ENCODE measurements at places on chromosomes 5 and 9.

DNA sequence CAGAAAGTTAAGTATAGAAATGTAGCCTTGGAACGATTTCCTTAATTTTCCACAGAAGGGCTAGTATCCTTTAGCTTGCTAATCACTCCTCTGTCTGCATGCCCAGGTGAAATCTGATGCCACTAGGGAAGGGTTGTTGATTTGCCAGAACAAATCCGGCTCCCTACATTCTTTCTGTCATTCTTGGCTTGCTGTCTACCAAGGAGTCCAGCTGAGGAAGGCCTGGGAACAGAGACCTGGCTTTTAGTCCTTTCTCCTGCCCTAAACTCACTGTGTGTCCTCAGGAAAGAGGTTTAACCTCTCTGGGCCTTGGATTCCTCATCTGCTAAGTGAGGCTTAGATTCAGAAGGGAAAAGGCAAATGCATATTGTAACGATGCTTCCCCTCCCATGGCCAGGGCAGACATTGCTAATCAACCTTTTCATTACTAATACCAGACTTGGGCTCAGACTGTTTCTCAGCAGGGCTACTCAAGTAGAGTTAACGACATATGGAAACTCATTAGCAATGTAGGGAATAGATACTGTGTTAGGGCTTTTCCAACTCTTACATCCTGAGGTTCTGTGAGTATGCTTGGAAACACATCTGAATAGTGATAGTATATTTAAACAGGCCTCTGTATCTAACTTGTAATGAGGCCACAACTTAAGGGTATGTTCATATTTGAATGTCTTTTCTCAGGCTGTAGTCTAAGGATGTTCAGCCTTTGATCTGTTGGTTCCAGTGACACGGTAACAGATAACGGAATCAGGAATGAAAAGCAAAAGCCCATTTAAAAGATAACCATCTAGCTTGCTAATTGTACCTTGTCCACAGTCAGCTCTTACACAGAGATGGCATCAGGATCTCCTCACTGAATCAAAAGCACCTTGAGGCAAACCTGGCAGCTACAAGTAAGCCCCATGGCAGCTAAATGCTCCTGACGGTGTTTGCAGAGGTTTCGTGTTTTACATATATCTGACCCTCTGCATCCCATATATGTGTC, 4.1 kb downstream of the GALNT10 start:
- DNase-seq: no peak

DNA sequence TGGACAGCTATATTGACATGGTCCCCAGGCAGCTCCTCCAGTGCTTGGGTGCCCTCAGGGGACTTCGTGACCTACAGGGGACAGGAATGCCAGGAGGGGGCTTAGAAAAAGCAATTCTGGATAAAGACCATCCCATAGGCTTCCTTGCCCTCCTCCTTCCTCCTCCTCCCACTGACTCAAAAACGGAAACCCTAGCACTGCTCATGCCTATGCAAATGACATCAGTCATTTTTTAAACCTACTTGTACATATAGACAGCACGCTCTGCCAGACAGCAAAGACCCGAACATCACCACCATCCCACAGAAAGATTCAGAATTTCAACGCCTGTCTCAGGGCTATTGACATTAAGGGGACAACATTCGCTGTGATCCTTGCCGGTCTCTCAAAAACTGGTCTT, 11.0 kb downstream of the IGFBPL1 start:
- no peak for DNase-seq

- peak; percentile 84 for DNase-seq
Measured at GRCh38 chr9:136310273-136311030, 6.6 kb upstream of the CCDC187 start.

GRCh38 chr5:154088801-154089200, 50.0 kb downstream of the MFAP3 start:
- DNase-seq: no peak

GRCh38 chr5:154273963-154274827, 83.7 kb downstream of the GALNT10 start:
- DNase-seq: peak; percentile 25

GRCh38 chr5:16965581-16965980, 29.5 kb upstream of the MYO10 start:
- no peak for DNase-seq

GRCh38 chr5:11611011-11611410, 293.2 kb downstream of the CTNND2 start:
- peak; percentile 25 for DNase-seq

DNA sequence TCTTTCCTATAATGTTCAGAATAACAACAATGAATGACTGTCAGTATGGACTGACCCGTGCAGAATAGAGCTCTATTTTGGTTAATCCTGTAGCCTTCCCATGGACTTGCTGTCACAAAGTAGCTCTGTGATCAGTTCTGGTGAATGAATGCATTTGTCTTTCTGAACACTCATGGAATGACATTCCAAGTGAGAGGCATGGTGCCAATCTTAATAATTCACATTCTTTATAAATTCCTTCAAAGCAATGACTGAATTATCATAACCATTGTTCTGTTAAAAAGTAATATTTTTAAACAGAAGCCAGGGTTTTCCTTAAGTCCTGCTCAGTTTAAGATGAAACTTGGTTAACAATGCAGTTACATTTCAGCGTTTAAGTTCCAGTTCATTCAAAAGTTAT, 360.5 kb downstream of the ICE1 start:
- no peak for DNase-seq

DNA sequence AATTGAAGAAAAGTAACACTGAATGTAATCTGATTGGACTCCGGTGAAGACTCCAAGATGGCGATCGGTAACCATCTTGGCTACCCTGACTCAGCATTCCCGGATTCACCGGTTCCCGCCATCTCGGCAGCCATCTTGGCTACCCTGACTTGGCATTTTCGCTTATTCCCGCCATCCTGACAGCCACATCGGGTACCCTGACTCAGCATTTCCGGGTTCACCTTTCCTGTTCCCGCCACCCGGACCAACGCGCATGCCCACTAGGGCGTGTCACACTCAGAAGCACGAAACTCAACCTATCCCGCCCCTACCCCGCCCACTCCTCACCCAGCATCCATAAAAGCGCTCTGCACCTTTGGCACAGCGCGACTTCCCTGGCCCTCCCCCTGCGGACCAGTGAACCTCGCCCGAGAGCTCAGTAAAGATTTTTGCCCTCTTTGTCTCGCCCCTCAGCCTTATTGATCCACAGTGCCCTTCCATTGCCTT, 17.2 kb downstream of the SPTLC1 start:
- peak; percentile 80 for DNase-seq

DNA sequence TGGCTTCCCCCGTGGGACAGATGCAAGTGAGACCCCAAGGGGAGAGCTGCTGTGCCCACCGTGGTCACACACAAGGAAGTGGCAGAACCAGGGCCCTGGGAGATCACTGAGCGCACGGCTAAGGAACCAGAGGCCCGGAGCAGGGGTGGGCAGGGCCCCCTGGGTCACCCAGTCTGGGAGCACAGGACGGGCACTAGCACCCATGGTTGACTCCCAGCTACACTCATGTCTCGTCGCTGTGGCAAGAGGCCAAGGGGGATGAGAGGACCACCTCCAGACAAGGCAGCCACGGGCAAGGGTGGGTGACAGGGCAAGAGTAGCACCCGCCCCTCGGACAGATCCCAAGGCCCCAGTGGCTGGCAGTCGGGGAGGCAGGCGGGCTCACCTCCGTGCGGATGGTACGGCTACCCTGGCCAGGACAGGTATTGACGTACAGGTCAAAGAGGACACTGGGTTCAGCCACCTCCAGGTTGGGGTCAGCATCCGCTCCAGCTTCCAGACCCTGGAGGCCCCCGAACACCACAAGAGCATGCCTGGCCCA, 5.1 kb downstream of the ENDOG start:
- DNase-seq: no peak

GRCh38 chr9:806285-807156, 35.0 kb upstream of the DMRT1 start:
- peak; percentile 46 for DNase-seq

DNA sequence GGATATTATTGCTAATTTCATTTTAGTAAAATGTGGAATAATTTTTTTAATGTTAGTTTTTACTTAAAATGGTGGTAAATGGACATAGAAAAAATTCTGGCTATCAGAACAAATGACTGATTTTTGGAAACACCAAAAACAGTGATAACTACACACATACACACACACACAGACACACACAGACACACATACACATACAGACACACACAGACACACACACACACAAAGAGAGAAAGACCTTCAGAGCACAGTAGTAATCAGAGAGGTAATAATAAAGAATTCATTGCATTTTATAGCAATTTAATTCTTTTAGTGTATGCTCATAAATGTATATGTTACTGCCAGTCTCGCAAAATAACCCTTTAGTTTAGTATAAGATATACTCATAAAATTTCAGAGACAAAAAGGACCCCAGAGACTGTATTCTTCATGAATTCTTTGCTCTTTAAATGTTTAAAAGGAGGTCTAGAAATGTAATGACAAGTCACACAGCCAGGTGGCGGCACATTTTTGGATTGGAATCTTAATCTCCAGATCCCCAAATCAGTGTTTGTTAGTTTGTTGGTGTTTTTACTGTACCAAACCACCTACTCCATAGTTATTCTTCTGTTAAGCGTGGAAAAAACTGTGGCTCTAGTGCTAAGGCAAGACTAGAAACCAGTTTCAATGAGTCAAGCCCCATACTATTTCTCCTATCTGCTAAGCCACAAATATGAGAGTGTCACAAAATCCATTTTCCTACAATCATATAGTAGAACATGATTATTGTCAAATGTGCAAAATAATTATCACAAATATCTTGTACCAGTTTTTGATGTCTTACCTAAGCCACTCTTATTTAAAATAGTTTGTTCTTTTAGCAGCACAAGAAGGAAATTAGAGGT, 109.9 kb downstream of the EDIL3 start:
- peak; percentile 59 for DNase-seq

GRCh38 chr5:137279521-137280231, 219.4 kb downstream of the SPOCK1 start:
- no peak for DNase-seq

DNA sequence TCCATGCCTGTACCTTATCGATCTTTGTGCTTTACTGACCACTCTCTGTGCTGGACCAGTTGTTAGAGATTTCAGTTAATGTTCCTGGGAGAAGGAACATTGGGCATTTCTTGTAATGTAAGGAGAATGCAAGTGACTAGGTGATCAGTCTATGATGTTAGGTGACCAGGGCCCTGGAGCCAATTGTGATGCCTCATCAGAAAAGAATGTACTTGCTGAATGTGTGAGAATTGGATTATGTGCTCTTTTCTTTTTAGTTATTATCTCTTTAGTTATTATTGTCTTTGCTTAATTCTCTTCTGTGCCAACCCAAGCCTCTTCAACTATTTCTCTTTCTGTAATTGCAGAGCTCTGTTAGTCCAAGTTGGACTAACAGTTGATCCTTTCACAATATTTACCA, 92.9 kb downstream of the LRRC70 start:
- no peak for DNase-seq

DNA sequence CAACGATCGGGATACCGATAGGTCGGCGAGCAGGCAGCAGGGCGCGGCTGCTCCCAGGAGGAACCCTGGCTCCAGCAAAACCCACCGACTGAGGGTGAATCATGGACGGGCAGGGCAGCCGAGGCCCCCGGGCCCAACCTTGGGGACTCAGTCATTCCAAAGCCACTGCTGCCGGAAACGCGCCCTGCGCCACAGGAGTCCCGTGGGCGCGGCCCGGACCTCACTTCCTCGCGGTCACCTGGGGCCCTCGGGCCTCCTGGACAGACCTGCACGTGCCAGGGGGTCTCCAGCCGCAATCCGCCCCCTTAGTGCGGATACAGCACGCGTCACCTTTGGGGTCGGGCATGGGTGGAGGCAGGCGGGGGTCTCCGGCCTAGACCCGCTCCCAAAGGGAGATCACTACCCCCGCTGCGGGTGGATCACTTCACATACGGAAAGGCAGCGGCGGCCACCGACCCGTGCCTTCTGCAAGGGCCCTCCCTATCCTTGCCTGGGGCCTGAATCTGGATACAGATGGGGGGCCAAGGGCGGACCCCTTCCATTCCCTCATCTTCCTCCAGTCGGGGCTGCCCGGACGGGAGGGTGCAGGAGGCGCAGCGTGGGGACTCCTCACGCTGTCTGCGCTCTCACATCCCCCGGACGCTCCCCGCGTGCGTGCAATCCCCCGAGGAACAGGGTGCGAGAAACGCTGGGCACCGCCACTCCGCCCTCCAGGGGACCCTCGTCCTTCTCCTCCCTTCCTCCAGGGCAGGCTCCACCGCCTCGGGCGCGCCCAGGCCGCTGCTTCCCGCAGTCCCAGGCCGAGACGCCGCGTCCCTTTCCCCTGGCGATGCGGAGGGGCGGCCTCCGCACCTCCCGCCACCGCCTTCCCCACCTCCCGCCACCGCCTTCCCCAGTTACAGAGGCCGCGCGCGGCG, 586 bp downstream of the TXN start:
- DNase-seq: peak; percentile 58

GRCh38 chr9:71620746-71621145, 147.6 kb downstream of the CEMIP2 start:
- no peak for DNase-seq

- no peak for DNase-seq
Measured at GRCh38 chr5:149697001-149697400, 33.1 kb upstream of the PPARGC1B start.

GRCh38 chr5:28117691-28118090, 1079.3 kb upstream of the CDH9 start:
- no peak for DNase-seq

DNA sequence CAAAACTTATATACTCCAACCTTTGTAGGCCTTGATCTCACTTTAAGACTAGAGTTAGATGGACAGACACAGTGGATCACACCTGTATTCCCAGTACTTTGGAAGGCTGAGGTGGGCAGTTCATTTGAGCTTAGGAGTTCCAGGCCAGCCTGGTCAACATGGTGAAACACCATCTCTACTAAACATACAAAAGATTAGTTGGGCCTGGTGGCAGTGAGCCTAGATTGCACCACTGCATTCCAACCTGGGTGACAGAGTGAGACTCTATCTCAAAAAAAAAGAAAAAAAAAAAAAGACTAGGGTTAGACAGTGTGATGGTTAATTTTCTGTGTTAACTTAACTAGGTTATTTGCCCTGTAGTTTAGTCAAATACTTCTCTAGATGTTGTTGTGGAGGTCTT, 74.1 kb downstream of the CFAP95 start:
- DNase-seq: no peak

- DNase-seq: no peak
Measured at GRCh38 chr5:156411957-156412356, 85.0 kb downstream of the SGCD start.

DNA sequence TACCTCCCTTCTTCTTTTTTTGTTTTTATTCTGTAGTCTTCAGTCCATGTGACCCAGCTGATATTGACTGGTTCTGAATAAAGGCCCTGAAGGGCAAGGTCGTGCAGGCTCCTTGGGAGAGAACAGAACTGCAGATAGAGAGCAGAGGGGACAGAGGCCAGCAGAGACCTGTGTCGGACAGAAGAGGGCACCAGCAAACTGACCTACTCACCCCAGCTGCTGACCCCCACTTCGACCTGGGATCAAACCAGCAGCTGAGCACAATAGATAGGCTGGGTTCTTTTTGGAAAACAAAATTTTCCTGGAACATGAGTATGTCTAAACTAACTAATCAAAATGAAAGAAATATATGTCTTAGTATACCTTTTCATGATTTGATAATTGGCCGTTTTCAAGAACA, 695.1 kb downstream of the NR2F1-AS1 start:
- DNase-seq: no peak

GRCh38 chr9:4887556-4887955, 94.8 kb downstream of the RCL1 start:
- DNase-seq: no peak

- no peak for DNase-seq
Measured at GRCh38 chr5:38011668-38012188, 171.9 kb upstream of the GDNF start.

- no peak for DNase-seq
Measured at GRCh38 chr9:15430920-15431844, 8.5 kb downstream of the SNAPC3 start.

GRCh38 chr5:1164696-1165630, 36.4 kb upstream of the SLC6A19 start:
- DNase-seq: no peak

- no peak for DNase-seq
Measured at GRCh38 chr9:76414661-76415060, 20.4 kb upstream of the RFK start.
